ENCODE measurements at places on chromosomes 4 and X. TPM values are rescaled to one million over a fixed set of nuclear protein-coding genes. Genes with fewer than 3 reads are reported as not detected.

DNA sequence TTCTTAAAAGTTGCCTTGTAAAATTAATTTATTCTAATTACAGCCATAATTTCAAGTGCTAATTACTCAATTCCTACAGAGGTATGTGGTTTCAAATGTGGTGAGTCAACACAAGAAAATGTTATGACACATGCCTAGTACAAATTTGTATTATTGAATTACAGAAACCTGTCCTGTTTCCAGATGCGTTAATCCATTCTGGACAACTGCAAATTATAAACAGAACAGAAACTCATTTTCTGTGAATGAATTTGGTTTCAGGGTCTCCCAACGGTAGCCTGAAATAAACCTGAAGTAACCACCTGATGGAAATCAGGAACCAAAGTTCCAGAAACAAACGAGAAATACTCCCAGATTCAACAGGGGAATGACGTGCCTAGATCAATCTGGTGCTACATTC is 328.6 kb upstream of the F9 start:
- no peak for DNase-seq

DNA sequence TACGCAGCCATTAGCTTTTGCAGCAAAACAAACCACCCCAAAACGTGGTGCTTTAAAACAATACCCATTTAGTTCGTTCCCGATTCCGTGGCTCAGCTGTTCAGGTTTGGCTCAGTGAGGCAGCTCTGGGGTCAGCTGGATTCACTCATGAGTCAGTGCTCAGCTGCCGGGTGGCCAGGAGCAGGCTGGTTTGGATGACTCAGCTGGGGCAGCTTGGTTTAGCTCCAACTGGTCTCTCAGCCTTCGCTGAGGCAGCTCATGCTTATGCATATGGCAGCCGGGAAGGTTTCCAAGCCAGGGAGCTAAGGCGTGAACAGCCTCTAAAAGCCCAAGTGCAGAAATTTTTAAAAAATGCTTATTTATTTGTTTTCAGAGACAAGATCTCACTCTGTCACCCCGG is 13.3 kb upstream of the CD99 start:
- DNase-seq: no peak

DNA sequence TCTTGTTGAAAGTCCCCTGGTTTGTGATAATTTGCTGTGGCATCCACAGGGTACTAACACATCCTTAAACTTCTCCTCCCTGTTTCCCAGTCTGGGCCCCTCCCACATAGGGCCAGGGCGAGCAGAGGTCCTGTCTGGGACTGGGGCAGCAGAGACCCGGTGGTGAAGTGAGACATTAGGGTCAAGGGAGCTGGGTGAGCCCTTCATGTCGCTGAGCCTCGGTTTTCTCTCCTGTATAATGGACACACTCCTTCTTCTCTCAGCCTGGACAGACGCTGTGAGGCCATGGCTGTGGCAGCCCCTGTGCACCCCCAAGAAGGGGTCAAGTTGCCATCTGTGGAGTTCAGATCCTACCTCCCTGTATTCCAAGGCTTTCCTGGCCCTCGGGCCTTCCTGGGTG is 33.0 kb upstream of the HMX1 start:
- DNase-seq: no peak

GRCh38 chrX:97026406-97026805 is 142.7 kb downstream of the RPA4 start:
- no peak for DNase-seq

DNA sequence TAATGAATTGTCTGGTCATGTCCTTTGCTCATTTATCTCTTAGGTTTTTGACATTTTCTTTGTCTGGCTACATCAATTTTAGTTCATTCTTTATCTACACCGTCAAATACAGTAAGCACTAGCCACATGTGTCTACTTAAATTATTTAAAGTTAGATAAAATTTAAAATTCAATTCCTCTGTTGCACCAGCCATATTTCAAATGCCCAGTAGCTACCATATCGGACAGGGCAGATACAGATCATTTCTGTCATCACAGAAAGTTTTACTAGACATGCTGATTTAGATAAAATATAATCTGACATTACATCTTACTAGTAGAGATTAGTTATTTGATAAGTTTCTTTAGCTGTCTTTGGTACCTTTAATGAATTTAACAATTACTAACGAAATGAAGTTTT is 61.1 kb downstream of the WDR19 start:
- no peak for DNase-seq

DNA sequence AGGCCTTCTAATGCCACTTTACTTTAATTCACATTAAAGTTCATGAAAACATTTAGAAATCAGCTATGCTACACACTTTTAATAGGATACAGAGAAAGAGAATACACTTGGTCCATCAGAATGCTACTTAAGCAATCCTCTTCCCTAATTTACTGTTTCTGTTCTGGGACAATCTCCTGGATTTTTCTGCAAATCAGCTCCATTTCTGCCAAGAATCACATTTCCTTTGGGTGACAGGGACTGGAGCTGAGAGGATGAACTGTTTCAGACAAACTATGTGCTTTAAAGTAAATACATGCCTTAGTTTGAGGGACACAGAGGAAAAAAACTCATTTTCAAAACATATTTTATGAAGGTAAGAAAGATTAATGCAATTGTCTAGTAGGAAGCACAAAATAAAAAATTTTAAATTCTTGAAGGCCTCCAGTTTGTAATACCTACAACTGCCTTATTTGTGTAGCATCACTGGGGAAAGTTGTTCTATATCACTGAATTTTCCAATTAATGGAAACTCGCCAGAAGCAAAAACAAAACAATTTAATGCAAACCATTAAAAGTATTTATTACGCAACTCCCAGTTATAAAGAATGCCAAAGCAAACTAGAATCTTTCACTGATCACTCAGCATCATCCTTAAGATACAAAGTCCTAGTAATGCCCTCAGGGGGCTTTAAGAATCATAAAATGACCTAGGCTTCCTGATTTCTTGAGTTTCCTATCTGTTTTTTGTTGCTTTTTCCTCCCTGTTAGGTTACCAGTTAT is 36.3 kb downstream of the BCLAF3 start:
- no peak for DNase-seq

DNA sequence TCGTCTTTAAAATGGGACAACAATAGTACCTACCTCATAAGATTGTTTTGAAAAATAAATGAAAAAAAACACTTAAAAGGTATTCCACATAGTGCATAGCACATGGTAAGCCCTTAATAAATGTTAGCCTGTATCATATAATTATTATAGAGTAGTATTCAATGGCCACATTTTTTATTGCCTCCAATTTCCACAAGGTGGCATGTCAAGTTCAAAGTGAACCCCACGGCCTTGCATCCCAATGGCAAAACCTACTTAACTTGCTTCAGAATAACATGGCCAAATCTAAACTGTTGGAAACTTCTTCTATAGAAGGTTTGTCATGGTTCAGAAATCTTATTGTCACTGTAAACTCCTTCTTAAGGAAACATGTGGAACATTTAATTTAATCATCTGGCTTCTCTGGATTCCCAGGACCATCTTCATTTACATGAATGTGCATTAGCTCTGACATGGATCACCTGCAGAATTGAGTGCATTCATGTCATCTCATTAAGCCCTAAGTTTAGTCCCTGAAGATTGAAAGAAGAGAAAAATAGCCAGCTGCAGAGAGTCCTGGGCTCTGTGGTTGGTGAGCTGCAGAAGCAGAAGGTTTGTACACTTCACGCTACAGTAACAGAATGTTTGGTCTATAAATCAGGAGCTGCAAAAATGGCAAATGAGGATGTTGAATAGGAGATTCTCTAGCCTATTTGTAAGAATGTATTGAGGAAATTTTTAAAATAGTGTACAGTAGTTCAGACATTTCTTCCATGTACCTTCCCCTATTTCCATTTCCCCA is 61.0 kb downstream of the ANXA3 start:
- DNase-seq: no peak

GRCh38 chrX:27694667-27695066 is 104.5 kb downstream of the DCAF8L2 start:
- no peak for DNase-seq

- DNase-seq: no peak
These were observed 217.4 kb downstream of the DCTD start for GRCh38 chr4:182699795-182700194.

DNA sequence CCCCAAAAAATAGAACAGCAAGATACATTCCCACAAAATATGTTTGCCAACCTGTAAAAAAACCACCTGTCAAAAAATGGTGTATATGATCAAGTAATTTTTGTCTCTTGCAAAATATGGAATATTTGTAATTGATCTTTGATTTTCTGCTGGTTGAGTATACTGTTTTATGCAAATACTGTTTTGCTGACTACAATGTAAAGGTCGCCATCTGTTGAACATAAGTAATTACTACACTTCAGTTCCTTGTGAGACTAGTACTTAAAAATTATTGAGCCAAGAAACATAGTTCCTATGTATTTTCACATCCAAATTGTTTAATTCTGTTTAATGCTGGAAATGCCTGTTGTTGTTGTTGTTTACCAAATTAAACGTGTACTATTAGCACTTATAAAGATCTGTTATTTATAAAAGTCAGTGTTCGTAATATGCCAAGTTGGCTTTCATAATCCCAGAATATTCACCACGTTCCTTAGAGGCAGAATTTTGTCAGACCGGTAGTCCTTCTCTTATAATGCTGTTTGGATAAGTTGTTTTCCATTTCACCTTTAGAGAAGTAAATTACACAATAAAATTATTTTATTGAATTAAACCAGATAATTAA is 144.2 kb downstream of the PDLIM5 start:
- DNase-seq: no peak

GRCh38 chr4:112288455-112288854 is 2.8 kb upstream of the TIFA start:
- DNase-seq: no peak

- DNase-seq: no peak
These were observed 567.4 kb upstream of the GALNT7 start for GRCh38 chr4:172601195-172601594.

DNA sequence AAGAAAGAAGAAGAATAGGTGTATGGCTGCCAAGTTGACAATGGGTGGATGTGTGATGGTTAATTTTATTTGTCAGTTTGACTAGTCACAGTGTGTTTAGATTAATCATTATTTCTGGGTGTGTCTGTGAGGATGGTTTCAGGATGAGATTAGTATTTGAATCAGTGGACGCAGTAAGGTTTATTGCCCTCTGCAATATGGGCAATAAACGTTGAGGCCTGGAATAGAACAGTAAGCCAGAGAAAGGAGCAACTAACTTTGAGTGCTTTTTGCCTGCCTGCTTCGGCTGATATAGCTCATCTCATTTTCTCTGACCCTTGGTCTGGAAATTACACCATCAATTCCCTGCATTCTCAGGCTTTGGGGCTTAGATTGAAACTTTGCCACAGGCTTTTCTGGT is 140.8 kb upstream of the SPANXN4 start:
- no peak for DNase-seq

DNA sequence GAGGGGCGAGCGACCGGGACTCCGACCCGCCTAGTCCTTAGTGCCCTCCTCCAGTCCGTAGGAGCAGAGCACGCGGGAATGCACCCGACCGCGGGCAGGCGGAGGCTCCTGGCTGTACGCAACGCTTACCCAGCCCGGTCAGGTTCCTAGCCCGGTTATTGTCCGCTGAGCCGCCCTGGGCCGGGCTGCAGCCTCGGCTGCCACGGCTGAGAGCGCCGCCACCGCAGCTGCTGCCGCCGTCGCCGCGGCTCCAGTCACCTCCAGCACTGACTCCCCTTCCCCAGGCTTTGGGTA is at the start of gene AMER1:
AMER1 (minus strand) TSS at position 268 of the 294 bp plus-strand sequence. CDS start 12,422 bp downstream, outside the sequence.
- no peak for DNase-seq

DNA sequence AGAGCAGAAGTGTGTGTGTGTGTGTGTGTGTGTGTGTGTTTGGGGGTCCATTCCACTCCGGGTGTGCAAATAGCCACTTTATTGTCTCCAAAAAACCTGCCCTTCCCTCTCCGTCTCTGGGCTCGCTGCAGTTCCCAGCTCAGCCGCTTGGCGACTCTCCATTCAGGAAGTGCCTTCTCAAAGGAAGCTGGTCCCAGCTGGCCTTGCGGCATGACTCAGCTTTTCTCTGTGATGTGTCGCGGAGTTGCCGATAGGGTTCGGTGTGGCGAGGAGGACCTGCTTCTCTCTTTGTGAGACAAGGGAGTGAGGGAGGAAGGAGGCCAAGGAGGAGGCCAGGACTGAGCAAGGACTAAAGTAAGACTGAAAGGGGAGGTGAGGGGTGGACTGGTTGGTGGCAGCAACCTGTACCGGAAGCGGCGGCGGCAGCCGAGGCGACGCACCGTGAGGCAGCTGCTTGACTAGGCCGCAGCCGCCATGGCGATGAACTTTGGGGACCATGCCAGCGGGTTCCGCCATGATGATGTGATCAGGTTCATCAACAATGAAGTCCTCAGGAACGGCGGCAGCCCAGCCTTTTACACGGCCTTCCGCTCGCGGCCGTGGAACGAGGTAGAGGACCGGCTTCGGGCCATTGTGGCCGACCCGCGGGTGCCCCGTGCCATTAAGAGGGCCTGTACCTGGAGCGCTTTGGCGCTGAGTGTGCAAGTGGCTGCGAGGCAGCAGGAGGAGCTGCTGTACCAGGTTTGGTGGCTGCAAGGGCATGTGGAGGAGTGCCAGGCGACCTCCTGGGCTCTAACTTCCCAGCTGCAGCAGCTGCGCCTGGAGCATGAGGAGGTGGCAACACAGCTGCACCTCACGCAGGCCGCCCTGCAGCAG is at the start of gene TEX13C:
TEX13C (plus strand) TSS at position 226 of the 876 bp plus-strand sequence; CDS start at position 475, 249 bp downstream.
- DNase-seq: no peak

DNA sequence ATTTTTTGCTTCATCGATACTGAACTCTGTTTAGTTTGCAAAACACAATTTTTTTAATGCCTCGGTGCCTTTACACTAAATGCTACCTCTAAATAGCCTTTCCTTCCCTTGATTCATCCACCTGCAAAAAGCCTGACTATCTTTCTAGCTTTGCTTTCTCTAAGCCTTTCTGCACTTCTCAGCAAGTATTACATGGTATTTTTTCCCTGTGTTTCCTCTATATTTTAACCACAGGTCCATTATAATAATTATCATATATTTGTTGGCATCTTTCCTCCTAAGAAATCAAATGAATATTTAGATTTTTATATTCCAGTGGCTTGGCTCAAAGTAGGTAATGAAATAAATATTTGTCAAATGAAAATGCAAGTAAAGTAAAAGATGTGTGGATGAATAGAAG is 196.2 kb downstream of the ARHGAP24 start:
- no peak for DNase-seq

DNA sequence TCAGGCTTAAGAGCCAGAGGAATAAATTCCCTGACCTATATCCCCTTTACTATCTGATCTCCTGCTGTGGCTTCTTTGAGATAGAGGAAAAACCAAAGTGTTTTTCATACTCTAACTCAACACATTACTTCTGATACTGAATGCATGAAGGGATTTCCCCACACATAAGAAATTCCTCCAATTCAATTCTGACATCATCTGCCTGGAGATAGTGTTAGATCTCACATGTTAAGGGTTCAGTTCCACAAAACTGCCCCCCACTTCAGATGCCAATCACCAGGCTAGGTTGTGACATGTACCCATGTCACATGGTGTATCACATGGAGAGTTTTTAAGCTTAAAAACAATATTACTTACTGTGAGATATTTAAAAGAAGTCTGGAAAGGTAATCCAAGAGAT is 46.8 kb downstream of the GSTCD start:
- no peak for DNase-seq

GRCh38 chr4:83709627-83710026 is 173.7 kb downstream of the GPAT3 start:
- DNase-seq: no peak

- no peak for DNase-seq
These were observed 160.8 kb downstream of the DKK2 start for GRCh38 chr4:106875340-106875739.

- no peak for DNase-seq
These were observed 1.2 kb upstream of the DNAJB14 start for GRCh38 chr4:99947608-99948007.

H2BW2 gene
- not detected for total RNA-seq

UBL4A gene
- total RNA-seq: 55.5 TPM

SLC49A3 gene
- total RNA-seq: 0.74 TPM

QRFPR gene
- not detected for total RNA-seq

PTPN13 gene
- total RNA-seq: 0.25 TPM

PIM2 gene
- total RNA-seq: 313 TPM

SERPINA7 gene
- not detected for total RNA-seq

BANK1 gene
- 0.16 TPM for total RNA-seq

All from activated T-helper 2 cell treated with anti-CD3 and anti-CD28 coated beads, Interferon-gamma antibody, Interleukin-2, Interleukin-4, amounts not matched to agents 10 μg/mL and 5 μg/mL and 100 μg/mL, durations not matched to agents 14 hours and 24 hours and 36 hours (primary cell).